ENCODE measurements at places on chromosomes 2 and 18.

DNA sequence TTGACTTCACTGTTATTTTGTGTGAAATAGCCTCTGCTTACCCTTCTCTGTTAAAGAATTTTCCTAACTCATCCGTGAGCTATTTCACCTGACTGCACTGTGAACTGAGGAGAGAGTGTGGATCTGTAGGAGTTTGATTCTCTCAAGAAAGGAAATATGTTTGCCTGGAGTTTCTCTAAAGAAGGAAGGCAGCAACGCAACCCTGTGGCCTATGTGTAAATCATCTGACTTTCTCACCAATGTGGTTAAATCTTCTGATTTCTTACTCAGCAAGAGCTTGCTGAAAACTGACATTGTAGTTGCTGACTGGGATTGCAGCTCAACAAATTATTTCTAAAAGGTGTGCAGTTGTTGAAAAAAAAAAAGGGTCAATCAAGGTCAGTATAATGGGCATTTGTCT, 153.9 kb upstream of the PELI1 start:
- no peak for DNase-seq

- no peak for DNase-seq
Measured at GRCh38 chr2:239234191-239235175, 166.3 kb downstream of the HDAC4 start.

GRCh38 chr2:127051116-127052056, 55.6 kb downstream of the BIN1 start:
- DNase-seq = no peak

DNA sequence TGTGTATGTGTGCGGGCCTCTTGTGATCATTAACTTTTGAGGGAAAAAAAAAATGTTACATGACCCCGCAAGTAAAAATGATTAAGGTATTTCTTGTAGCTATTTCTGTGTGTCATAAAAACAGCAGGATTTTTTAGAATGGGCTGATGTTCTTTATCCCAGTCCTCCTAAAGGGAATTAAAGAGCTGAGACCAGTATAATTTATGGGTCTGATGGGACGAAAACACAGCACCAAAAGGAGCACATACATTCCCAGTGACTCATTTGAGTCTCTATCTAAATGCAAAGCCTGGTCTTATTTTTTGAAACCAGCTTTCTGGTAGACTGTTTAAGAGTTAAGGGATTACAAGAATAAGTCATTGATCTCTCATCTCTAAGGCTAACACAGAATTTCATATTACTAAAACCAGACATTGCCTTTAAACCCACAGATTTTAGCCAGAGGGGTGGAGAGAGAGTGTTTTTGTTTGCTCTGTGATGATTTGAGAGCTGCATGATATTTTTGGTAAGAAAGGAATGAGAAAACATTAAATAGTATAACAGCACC, 342.3 kb upstream of the EPHA4 start:
- no peak for DNase-seq

DNA sequence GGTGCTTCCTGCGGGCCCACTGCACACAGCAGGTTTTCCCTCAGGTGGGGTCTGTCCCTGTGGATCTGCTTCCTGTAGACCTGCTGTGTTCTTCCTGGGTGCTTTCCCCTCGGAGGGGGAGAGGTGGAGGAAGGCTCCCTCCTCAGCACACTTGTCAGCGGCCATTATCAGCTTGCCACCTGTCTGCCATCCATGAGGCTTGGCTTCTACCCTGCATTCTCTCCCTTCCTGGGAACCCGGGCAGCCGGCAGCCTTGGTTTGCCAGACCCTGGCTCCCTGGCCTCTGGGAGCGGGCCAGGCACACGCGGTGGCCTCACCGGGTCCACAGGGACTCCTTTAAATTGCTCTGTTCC, 58.5 kb downstream of the INPP5D start:
- no peak for DNase-seq

DNA sequence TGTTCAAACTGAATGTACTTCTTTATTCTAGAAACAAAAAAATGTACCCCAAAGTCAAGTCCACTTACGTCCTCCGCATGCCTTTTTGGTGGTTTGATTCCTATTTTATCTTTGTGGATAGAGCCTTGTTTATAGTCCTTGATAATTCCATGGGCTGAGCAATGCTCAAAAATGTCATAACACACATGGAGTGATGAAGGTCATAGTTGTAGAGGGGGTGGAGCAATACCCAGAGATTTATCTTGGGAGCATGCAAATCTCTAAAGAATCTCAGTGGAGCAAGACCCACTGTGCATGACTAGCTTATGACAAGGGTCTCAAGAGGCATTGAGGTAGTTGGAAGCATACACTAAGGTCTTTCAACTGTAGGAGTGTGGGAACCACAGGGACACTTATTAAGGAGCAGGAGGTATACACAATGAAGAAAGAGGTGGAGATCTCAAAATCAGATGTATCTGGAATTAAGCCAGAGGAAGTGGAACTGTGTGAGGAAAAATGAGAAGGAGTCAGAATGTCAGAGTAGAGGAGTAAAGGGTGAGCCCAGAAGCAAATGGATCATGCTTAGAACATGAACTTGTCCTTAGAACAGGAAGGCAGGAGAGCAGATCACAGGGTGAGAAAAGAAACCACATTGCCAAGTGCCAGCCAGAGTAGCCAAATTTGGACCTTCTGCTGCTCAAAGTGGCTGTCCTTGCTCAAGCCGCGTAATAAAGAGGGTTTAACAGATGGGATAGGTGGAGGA, 68.1 kb upstream of the STK39 start:
- no peak for DNase-seq

GRCh38 chr2:111715987-111716904, 167.7 kb downstream of the ANAPC1 start:
- DNase-seq = no peak

DNA sequence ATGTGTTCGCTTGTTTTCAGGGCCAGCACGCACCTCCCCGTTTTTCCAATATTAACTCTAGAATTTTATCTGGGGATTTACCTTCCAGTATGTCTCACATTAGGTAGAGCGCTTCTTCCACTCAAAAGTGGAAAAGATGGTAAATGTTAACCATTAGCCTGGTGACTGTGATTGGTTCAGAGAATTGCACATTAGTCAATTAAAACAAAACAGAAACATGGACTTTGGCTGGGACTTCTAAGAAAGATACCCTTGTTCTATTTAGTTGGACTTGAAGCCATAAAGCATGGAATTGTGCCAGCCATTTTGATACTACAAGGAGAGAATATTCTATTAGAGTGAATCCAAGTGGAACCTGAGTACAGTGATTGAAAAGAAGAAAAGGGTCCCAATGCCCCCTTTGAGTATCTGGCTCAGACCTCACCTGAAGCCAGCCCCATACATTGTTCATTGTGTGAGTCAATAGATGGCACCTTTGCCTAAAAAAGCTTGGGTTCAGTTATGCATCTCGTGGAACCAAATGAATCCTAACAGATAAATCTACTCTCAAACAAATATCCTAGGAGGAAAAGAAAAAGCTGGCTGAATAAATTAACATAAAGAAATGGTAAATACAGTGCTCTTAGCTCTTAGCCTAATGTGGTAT, 354.3 kb downstream of the IRS1 start:
- DNase-seq = no peak

DNA sequence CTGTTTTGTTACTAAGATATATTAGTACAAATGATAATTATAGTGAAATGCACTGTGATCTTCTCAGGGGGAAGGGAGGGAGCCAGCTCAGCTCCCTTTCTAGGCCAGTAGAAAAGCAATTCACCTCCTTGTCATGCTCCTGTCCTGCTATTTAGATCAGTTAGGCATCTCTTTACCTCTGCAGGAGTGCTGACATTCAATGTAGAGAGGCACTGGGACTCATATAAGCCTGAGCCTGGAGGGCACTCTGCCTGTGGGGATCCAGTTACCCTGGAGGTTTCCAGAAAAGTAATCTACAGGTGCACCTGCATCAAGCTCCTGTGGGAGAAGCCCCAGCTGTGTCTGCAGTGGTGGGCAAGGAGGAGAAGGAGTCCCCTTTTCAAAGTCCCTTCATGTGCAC, 277.0 kb downstream of the CPS1 start:
- no peak for DNase-seq

- no peak for DNase-seq
Measured at GRCh38 chr2:162938387-162938786, 99.8 kb upstream of the KCNH7 start.

GRCh38 chr2:240426845-240427721, 8.4 kb upstream of the GPC1 start:
- no peak for DNase-seq

- DNase-seq = no peak
Measured at GRCh38 chr18:73545472-73545871, 602.2 kb downstream of the FBXO15 start.
